CD4-positive, alpha-beta T cell treated with Interleukin-21 for 1 hour (primary cell): ENCODE measurements at places on chromosomes 2 and 18.

DNA sequence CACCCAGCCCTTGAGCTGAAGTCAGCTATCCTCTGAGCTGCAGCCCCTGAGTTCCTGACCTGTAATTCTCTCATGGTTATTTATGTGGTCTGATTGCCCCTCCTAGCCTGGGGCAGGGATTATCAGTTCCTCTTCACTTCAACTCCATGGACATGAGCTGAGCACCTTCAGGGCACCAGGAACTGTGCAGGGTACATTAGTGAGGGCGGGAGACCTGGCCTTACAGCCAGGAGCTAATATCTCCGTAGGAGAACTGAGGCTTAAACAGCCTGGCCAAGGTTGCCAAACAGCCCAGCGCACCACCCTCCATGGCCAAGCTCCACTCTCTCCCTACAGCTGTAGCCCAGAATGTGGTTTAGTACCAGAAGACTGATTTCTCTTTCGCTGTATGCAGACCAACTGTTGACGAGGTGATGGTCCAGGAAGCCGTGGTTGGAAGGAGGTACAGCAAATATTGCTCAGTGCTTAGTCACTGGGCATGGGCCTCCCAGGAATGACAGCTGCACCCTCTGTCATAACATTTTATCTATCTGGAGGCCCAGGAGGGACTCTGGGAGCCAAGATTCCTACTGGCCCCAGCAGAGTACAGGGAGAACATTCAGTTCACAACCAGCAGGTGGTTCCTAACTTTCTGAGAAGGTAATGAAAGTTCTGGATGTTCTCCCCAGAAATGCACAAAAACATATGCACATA lies 228.7 kb upstream of the SIX2 start:
- DNase-seq, result no peak

- DNase-seq, result no peak
These were observed 71.4 kb upstream of the CXCR4 start for GRCh38 chr2:136189221-136189782.

DNA sequence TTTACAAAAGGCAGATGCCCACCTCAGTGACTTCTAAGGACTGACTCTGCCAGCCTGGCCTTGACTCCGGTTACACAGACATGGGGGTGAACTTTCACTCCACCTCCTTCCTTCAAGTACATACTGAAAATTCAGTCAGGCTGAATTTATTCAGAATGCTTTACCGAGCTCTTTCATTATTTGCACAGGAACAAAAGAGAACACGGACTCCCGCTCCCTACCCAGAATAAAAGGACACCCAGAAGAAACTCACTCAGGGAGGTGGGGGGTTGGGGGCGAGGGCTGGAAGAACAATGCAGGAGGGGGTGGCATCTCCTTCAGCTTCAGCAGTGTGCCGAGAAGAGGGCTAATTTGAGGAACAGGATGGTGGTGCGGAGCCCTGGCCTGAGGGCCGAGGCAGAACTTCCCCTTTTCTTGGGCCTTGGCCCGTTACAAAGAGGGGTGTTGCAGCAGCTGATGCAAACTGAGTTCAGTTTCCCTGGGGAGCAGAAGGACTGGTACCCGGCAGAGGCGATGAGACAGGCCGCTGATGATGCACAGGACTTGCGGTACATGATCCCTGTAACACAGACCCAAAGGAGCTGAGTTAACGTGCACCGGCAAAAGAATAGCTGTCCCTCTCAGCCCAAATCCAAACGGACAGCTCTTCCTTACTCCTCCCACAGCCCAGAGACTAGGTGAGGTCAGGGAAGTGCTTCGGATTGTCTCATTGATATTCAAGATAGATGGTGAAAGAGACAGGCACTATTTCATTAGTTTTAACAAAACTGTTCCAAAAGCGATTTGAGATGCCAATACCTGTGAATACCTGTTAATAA lies 24.1 kb downstream of the LYPD1 start:
- DNase-seq, result no peak

DNA sequence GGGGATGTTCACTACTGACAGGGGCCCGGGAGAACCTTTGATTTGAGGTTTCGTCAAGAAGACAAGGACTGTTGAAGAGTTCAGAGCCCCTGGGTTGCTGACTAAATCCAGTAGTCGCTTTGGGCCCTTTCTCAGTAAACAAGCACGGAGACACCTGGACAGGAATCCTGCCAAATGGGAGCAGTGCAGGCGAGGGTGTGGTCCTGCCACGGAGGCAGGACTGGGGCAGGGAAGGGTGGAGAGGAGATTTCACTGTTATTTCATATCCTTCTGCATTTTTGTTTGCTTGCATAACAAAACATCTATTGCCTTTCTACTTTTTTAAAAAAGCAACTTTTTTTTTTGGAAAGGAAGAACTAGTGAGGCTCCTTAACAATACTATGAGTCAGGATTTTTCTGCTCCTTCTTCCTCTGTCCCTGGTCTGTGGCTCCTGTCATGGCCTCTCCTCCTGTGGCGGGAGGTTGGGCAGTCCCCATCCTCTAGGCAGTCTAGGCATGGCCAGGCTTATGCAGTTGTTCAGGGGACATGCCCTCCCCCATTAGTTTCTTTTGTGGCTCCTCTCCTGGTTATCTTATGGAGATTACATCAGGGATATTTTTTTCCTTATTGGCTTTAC lies 57.7 kb downstream of the ARHGEF4 start:
- DNase-seq, result no peak

DNA sequence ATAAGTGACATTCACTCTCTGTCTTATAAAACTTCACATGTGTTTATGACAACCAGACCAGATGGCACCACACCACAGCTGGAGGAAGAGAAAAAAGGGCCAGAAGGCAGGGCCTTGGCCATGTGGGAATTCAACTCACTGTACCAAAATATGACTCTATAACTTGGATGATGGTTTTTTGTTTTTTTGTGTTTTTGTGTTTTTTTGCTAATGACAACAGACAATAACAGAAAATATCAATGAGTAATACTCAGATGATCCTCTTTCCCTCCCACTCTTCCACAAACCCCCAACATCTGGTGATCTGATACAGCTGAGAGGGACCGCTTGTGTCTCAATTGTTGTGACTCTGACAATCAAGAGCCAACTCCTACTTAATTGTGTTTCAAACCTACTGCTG lies 12.4 kb downstream of the NMI start:
- no peak for DNase-seq

- no peak for DNase-seq
These were observed 3.4 kb downstream of the KLF7 start for GRCh38 chr2:207162316-207162715.

- no peak for DNase-seq
These were observed 75.8 kb upstream of the GPC1 start for GRCh38 chr2:240359695-240360094.

GRCh38 chr2:220858101-220858500 lies 714.0 kb downstream of the EPHA4 start:
- DNase-seq, result no peak

GRCh38 chr2:120704696-120705095 lies 31.0 kb upstream of the GLI2 start:
- DNase-seq, result no peak

DNA sequence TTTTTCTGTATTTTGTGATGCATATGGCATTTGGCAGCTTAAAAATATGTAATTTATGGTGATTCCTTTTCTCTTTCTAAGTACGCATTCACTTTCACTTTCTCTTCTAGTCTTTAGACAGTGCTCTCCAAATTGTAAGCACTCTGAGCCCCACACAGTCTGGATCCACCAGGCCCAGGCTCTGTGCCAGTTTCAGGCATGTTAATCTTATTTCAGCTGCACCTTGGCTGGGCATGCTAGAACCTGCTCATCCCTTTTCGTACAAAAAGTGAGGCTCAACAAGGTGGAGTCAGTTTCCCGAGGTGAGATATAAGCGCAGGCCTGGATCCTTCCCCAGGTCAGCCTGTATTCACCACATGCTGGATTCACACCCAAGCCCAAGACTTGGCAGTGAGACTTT lies 203.9 kb downstream of the MTX2 start:
- DNase-seq, result peak; percentile 13
